Natural killer cell treated with Interleukin-12 subunit alpha and Interleukin-12 subunit beta and Interleukin-15 and Interleukin-18, amount 100 ng/mL, for 72 hours (primary cell): ENCODE measurements at places on chromosomes 7 and 10. TPM values are rescaled to one million over a fixed set of nuclear protein-coding genes. Genes with fewer than 3 reads are reported as not detected.

The ASZ1 gene
- total RNA-seq, result not detected

The PRLHR gene
- total RNA-seq, result not detected

The CYP26A1 gene
- total RNA-seq, result not detected

The NEURL1 gene
- total RNA-seq, result 1.8 TPM

The EVX1 gene
- not detected for total RNA-seq

The DNMBP gene
- 4.1 TPM for total RNA-seq

The PKD2L1 gene
- not detected for total RNA-seq

The UROS gene
- total RNA-seq, result 51.4 TPM

The FAM241B gene
- total RNA-seq, result 3.0 TPM

GRCh38 chr10:117596706-117597105 lies 54.2 kb downstream of the EMX2 start:
- DNase-seq, result no peak

- DNase-seq, result no peak
Measured at GRCh38 chr7:51316666-51317581, at the start of gene COBL. Gene COBL, minus strand, starts transcription at chr7:51316809. Its CDS starts 176 bp downstream, at chr7:51316633.

GRCh38 chr10:17455015-17455520 lies 673 bp upstream of the ST8SIA6 start:
- no peak for DNase-seq

- no peak for DNase-seq
Measured at GRCh38 chr7:39888171-39888853, 61.7 kb upstream of the CDK13 start.

- no peak for DNase-seq
Measured at GRCh38 chr7:68078157-68078710, 1081.6 kb downstream of the TYW1 start.

DNA sequence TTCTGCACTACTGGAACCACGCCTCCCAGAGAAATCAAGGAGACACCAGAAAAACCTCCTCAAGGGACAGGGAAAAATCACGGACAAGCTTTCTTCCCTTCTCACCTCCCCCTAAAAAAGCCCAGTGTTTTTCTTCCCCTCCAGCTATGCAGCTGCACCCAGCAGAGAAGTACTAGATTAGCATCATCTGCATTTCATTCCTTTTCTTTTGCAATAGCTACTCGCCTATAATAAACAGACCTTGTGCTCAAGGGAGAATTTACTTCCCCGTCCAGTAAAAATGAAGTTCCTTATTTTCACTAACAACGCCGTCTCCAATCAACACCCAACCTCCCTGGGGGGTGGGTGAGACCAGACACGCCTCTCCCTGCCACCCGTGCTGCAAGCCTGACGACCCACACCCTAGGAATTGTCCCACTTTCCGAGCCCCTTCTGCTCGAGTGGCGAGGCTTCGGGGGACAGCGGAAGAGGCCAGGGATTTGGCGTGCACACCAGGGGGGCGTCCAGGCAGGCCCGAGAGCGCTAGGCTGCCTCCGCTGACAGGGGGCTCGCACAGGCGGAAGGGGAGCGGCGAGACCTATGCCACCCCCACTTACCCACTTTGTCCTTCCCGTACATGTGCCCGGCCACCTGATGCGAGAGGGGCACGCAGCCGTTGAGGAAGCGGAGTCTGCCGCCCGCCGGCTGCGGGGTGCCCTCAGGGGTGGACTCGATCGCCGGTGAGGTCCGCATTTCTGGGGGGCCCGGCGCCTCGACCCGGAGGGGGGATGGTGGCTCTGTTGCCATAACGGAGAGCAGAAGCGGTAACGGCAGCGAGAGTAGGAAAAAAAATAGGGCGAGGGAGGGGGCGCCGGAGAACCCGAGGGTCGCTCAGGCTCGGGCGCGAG lies 625 bp downstream of the IPMK start:
- DNase-seq, result peak; percentile 71

GRCh38 chr7:21128062-21128817 lies 299.6 kb upstream of the SP4 start:
- DNase-seq, result no peak

- DNase-seq, result no peak
Measured at GRCh38 chr7:80900583-80901576, 18.0 kb downstream of the SEMA3C start.

DNA sequence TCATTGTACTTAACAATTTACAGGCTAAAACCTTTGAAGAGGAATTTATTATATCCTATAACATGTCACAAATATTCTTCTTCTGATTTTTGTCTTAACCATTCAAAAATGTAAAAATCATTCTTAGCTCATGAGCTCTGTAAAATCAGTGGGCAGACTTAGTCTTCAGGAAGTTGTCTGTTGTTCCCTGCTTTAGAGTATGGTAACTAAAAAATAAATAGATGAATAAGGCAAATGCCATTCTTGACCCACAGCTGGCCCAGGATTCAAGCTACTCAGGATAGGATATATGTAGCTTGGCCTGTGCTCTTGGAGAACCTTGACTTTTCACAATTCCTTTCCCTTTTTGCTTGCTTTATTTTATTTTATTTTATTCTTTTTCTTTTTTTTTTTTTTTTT lies 51.5 kb downstream of the LRRC4 start:
- DNase-seq, result no peak

- DNase-seq, result no peak
Measured at GRCh38 chr7:100444311-100445278, 8.3 kb upstream of the PPP1R35 start.

GRCh38 chr10:11898372-11899066 lies 75.4 kb downstream of the PROSER2 start:
- no peak for DNase-seq

DNA sequence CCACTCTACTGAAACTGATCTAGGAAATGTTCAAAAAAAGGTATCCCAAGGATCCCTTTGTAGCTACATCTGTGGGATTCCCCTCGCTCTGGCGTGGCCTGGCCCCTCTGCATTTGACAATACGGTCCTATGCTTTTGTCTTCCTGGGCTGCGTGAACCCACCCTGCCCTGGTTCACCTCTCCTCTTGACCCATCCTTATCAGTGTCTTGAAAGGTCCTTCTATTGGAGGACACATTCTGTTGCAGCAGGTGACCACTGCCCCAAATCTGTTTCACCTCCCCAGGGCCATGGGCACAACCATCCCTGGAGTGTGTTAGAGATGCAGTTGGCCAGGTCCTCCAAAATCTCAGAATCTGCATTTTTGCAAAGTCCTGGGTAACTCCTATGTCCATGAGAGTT lies 100.8 kb downstream of the EGFR start:
- no peak for DNase-seq

- no peak for DNase-seq
Measured at GRCh38 chr10:88073682-88074081, 210.3 kb downstream of the PTEN start.

- DNase-seq, result no peak
Measured at GRCh38 chr7:24829787-24830186, 72.5 kb upstream of the GSDME start.

DNA sequence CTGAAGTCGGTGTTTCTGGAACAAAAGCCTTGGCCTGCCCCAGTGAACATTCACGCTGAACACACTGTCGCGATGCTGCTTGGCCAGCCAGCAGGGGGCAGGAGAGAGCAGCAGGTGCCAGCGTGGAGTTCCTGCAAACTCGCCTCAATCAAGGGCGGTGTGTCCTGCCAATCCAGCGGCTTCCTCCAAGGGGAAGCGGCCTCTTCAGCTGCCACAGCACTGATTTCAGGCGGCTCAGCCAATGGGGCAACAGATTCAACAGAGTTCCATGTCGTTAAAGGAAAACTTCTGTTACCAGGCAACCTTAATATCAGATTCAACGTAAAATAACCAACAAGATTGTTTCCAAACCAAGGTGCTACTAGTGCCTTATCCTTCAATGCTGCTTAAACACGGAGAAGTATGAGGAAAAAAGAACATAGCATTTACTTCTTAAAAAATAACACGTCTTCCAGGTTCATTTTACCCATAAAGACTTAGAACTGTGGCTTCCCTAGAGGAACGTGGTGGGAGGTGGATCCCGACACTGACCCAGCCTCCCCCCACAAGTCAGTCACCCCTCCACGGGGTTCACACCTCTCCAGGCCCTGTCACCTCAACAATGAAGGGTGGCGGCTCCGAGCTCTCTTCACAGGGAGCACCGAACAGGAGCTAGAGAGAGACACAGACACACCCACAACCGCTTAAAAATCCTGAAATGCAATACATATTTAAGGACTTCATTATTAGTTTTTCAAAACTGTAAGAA lies 178.2 kb downstream of the DIP2C start:
- peak; percentile 76 for DNase-seq

DNA sequence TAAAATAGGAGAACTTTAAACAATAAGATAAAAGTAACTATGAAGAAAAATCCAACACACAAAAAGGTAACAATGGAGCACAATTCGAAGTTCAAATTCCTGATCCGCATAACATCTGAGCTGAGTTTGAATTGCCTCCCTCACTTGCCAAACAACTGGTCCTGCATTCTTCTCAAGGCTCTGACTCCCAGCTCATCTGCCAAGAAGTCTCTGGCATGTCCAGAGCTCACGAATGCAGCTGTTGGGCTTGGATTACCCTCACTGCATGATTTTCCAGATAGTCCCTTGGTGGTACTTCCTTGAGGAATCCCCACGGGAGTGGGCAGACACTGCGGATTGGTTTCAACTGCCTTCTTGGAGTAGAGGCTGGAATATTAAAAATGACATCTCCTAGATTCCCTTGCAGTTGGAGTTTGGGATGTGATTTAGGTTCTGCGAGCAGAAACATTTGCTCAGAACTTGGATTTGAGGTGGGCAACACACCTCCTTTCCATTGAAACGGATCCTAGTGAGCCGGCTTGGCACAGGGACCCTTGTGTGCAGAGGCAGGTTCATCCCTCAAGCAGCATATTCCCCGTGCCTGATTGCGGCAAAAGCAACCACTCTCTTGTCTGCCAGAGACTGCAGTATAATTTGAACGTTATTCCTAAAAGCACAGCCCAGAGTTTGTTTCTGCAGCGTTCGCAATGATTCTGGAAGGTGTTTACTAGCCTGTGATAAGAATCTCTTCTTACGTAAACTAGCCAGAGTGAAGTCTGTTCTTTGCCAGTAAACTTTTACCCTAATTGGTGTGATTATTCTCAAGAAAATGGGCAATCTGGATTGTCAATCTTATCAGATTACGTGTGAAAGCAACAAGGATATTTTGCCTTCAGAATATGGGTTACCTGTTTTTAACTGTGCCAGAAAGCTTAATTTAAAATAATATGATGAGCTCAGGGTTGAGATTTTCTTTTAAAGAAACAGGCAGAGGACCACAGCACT lies 23.4 kb upstream of the PRKCQ start:
- no peak for DNase-seq

- no peak for DNase-seq
Measured at GRCh38 chr10:8956400-8956799, 901.9 kb downstream of the GATA3 start.

DNA sequence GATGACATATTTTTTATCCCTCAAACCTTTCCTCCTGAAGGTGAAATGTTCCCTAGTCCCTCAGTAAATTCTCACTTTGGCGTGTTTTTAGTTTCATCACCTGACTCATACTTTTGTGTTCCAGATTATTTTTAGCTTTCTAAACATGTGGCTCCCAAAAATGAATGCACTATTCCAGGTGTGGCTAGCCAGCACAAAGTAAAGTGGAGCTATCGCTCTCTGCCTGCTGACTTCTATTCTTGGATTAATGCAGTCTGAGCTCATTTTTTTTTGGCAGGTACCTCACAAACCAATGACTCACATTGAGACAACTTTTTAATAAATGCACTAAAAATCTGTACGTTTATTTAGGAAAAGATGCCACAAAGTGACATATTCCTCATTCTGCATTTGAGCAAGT lies 58.8 kb upstream of the LANCL2 start:
- DNase-seq, result no peak

GRCh38 chr10:30359373-30360206 lies 10.5 kb upstream of the MTPAP start:
- peak; percentile 77 for DNase-seq

DNA sequence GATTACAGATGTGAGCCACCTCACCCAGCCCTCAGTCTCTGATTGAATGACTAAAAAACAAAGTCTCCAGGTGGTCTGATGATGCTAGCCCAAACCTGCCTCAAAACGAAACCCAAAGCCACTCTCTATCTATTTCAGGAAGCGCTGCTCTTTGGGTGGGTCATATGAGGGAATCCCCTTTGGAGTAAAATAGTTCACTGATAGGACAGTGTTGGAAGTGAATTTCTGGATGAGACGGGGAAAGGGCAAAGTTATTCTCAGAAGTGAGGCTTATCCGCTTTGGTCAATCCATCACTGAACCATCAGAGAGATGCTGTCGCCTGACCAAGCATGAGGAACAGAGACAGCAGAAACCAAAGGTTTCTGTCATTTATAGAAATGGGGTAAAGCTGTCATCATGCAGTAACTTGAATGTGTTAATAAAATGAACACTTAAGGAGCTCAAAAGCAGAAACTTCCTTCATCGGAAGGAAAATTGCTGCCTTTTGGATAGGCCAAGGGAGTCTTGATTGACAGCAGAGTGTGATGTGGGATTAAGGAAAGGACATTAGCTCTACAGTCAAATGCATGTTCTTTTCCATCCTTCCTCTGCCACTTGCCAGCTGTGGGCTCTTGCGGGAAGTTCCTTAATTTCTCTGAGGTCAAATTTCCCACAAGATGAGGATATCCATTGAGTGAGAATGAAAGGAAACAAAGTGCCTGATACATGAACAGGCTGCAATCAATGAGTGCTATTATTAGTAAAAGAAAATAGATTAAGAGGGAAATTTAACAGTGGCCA lies 64.9 kb upstream of the C1QL3 start:
- no peak for DNase-seq
